ENCODE measurements at places on chromosomes 4 and X. TPM values are rescaled to one million over a fixed set of nuclear protein-coding genes. Genes with fewer than 3 reads are reported as not detected.

The DCHS2 gene
- total RNA-seq, result under 0.01 TPM

The ATP8A1 gene
- total RNA-seq, result 0.97 TPM

The DNAAF6 gene
- total RNA-seq, result not detected

The CCNB3 gene
- 4.3 TPM for total RNA-seq

The GPR173 gene
- total RNA-seq, result 3.9 TPM

The SLC7A11 gene
- 74.1 TPM for total RNA-seq

The ARL9 gene
- 0.32 TPM for total RNA-seq

The TLL1 gene
- 19.0 TPM for total RNA-seq

The OTC gene
- not detected for total RNA-seq

The ASMT gene
- total RNA-seq, result not detected

The CT45A1 gene
- total RNA-seq, result not detected

The GASK1B gene
- 73.8 TPM for total RNA-seq

The BTK gene
- not detected for total RNA-seq

The FAM47E gene
- total RNA-seq, result 0.86 TPM

The ITIH6 gene
- not detected for total RNA-seq

The CACNA1F gene
- not detected for total RNA-seq

The MAGEB10 gene
- total RNA-seq, result not detected

The TLR10 gene
- not detected for total RNA-seq

The S100G gene
- not detected for total RNA-seq

The CPLX1 gene
- total RNA-seq, result not detected

The RTL9 gene
- under 0.01 TPM for total RNA-seq

The PPARGC1A gene
- total RNA-seq, result 0.86 TPM

The KLHL13 gene
- 0.97 TPM for total RNA-seq

The CORIN gene
- total RNA-seq, result 3.2 TPM

The CCSER1 gene
- total RNA-seq, result not detected

The TMEM154 gene
- 11.2 TPM for total RNA-seq

The ETDA gene
- not detected for total RNA-seq

The SLC10A4 gene
- total RNA-seq, result under 0.01 TPM

The GPR82 gene
- total RNA-seq, result under 0.01 TPM

The KLHL34 gene
- total RNA-seq, result not detected

The DIAPH2 gene
- total RNA-seq, result 15.5 TPM

The PLXNA3 gene
- total RNA-seq, result 16.8 TPM

The CT45A5 gene
- not detected for total RNA-seq

The RAI2 gene
- not detected for total RNA-seq

The ZBTB33 gene
- 12.9 TPM for total RNA-seq

Measured in fibroblast of villous mesenchyme (primary cell).